ENCODE measurements at places on chromosomes 7 and 10.

GRCh38 chr7:115368998-115369397 is 447.1 kb downstream of the MDFIC start:
- DNase-seq: no peak

DNA sequence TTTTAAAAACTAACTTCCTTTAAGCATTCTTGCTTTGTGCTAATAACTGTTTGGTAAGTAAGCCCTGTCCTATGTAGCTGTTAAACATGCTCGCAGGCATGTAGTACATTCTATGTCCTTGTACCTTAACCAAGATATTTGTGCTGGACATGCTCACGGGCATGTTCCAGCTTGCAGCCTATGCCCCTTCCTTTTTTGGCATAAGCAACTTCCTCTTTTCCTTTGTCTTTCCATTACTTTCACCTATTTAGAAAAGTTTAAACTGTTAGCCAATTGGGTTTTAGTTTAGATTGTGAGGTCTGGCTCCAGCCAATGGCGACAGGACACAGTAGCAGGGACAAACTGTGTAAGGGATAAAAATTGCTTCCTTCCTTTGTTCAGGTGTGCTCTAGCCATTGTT is 14.4 kb upstream of the APBB1IP start:
- no peak for DNase-seq

DNA sequence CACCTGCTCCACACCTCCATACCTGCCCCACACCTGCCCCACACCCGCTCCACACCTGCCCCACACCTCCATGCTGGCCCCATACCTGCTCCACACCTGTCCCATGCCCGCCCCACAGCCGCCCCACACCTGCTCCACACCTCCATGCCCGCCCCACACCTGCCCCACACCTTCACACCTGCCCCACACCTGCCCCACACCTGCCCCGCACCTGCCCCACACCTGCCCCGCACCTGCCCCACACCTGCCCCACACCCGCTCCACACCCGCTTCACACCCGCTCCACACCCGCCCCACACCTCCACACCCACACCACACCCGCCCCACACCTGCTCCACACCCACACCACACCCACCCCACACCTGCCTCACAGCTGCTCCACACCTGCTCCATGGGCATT is 53.0 kb downstream of the PARP12 start:
- DNase-seq: no peak

GRCh38 chr7:3162289-3162688 is 118.6 kb upstream of the CARD11 start:
- no peak for DNase-seq
